ENCODE measurements at places on chromosomes 12 and 14.
A peak's percentile ranks its signal among the peaks of the same experiment; 100 is the strongest.

- DNase-seq, result peak; percentile 74
Measured at GRCh38 chr14:51093371-51094281, 1.3 kb downstream of the TRIM9 start.

DNA sequence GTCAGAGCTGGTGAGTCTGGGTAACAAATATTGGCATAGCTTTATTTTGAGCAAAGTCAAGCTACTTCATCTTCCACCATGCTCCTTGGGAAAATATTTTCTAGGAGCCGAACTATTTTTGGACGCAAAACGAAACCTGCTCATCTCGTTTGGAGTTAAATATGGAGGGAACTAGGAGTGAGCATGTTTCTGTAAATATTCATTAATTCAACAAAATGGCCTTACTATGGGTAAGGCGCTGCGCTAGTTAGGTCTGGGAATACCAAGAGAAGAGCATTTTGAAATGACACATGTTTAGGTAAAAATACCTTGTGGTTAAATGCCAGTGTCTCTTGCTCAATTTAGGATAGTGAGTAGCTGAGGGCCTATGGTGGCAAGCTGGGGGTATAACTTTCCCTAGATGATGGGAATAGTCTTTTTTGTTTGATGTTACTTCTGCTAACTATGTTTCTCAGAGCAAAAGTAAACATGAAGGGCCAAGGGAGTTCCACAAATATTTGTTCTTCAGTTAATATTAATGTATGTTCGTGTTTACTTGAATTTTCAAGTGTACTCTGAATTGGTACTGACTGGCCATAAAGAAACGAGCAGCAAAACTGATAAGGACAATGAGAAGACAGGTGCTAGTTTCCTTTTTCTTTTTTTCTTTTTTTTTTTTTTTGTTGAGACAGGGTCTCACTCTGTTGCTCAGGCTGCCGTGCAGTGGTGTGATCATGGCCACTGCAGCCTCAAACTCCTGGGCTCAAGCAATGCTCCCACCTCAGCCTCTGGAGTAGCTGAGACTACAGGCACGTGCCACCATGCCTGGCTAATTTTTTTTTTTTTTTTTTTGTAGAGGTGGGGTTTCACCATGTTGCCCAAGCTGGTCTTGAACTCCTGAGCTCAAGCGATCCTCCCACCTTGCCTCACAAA, 77.7 kb downstream of the MAP1LC3B2 start:
- no peak for DNase-seq

DNA sequence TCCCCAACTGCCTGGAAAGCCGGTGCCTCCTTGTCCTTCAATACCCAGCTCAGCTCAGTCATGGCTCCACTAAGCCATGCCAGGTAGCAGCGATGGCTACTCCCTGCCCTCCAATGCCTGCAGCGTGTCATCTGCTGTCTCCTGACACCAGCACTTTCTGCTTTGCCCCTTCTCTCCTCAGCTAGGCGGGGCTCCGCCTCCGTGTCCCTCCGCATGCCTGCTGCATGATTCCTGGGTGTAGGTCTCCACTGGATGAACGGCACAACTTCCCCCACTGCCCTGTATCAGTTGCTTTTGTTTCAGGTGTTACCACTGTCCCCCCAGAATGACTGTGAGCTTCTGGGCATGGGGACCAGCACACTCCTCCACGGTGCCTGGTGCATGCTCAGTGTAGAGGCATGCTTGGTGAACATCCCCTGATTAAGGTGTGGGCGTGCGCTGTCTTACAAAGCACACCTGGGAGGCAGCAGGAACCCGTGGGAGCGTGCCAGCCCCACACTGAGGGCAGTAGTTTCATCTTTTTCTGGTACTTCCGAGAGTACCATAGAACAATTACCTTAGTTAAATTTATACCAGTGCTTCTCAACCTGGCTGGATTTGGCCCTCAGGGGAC, 179.4 kb upstream of the PRMT8 start:
- no peak for DNase-seq

DNA sequence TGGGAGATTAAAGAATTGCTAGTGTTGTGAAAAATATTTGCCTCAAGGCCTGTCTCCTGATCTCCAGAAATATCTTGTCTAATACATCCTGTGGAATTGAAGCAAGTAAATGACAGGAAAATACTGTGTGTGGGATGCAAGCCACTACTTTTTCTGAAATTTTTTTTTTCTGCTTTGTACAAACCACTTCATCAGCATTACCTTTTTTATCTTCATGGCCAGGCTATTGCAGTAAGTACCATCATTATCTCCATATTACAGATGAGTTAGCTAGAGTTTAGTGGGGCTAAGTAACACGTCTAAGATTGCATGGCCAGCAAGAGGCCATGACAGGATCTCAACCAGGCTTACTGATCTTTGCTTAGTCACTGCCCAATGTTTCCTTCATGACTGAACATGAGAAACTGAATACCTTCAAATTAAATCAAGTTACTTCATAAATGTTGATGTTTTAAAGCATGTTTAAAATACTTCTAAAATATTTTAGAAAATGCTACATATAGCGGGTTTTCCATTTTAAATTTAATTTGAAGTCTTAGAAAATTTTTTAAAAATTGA, 273.7 kb downstream of the SLC6A15 start:
- no peak for DNase-seq

DNA sequence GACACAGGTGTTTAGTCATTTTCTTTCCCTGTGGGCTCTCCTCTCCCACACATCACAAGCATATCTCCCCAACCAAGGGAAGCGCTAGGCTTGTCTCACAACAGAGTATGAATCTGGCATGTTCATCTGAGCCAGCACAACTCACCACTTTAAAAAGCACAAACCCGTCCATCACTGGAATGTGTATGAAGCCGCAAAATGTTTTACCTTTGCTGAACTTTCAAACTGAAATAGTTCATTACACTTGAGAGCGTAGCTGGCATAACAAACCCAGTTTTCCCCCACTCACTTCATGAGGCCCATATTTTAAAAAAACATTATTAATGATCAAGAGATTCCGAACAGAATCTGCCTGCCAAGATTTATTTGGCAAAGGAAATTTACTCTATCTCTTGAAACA, 15.8 kb downstream of the NID2 start:
- no peak for DNase-seq
